GM12878 (cell line): ENCODE measurements at places on chromosomes 7 and 10. TPM values are rescaled to one million over a fixed set of nuclear protein-coding genes. Genes with fewer than 3 reads are reported as not detected.
A peak's percentile ranks its signal among the peaks of the same experiment; 100 is the strongest.

ZPBP gene
- total RNA-seq: not detected in 2 replicates

GRCh38 chr7:103123529-103123928 is 25.4 kb downstream of the NAPEPLD start:
- no peak overlapping the region for H3K27ac ChIP-seq
- H3K27me3 ChIP-seq: no peaks in the 10 kb centered on the region
- no peak for DNase-seq
- H3K36me3 ChIP-seq: peaks cover 17% of the 10 kb centered on the region; the same call in 1 of the 2 replicates
- H3K4me1 ChIP-seq: no peaks in the 10 kb centered on the region

DNA sequence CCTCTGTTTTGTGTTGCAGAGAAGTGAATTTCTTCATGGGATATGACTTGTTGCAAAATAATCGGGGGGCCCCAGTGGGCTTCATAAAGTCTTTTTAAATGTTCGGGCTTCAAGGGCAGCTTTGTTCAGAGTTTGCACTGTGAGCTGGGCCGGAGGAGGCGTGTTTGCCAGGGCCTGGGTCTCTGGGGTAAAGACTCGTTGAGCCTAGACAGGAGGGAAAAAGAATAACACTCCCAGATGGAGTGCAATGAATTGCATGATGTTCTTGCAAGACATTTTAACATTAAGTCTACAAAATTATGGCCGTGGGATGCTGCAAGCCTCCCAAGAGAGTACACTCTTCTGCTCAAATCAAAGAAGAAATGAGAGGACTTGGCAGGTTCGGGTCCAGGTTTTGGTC is 23.6 kb downstream of the BMPER start:
- no peaks in the 10 kb centered on the region for H3K4me1 ChIP-seq
- no peak overlapping the region for H3K27ac ChIP-seq
- no peak overlapping the region for H3K4me3 ChIP-seq
- peaks cover 2% of the 10 kb centered on the region for H3K27me3 ChIP-seq

DNA sequence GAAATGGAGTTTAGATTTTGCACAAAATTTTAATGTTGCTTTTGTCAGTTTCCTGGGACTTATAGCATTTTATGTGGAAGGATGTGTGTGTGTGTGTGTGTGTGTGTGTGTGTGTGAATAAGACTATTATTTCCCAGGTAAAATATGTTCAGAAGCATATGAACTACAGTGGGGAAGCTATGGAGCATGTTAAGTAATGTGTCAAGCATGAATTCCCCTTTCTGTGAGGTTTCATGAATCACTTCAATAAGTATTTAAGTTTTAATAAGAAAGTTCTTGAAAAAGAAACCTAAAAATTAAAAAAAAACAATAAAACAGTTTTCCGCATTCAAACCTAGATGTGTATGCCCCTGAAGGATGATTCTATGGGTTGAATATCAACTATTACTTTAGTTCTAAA is 693 bp downstream of the CREB5 start:
- DNase-seq: no peak
- H3K4me3 ChIP-seq: no peak overlapping the region

GRCh38 chr10:131771634-131772358 is 129.0 kb upstream of the PPP2R2D start:
- no peak for DNase-seq
- H3K4me3 ChIP-seq: no peak overlapping the region
- H3K36me3 ChIP-seq: no peaks in the 10 kb centered on the region
- H3K4me1 ChIP-seq: no peaks in the 10 kb centered on the region
- no peaks in the 10 kb centered on the region for H3K27me3 ChIP-seq
- H3K27ac ChIP-seq: no peak overlapping the region

DNA sequence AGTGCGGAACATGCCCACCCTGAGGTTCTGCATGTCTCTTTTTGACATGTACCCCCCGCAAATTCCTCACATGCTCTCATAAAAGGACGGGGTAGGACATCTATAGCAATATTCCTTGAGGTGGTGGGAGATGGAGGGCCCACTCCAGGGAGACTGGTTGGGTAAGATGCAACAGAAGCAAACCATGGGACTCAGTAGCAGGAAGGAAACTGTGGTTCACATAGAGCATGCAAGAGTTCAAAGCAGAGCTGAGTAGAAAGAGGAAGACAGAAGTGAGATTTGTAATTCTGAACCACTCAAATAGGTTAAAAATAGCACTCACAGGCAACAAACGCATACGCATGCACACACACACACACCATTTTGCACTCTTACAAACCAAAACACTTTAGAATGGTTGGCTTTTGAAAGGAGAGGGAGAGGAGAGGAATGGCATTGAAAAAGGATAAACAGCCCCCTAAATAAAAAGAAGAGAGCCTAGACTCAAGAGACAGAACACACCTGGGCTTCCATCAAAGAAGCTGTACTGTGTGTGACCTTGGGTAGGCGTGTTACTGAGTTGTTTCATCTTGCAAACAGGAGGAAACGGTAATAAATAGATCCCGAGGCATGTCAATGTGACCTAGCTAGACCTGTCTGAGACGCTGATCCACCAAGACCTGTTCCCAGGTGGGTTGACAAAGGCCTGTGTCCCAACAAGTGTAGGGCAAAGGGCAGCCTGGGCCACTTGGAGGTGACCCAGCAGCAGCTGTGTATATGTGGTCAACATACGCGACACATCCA is 77.6 kb upstream of the LRRC4 start:
- no peaks in the 10 kb centered on the region for H3K36me3 ChIP-seq
- peak; percentile 78 for DNase-seq
- peak overlapping the region; percentile 73 for H3K27ac ChIP-seq
- H3K4me3 ChIP-seq: peak overlapping the region; percentile 16; the same call in 1 of the 2 replicates

DNA sequence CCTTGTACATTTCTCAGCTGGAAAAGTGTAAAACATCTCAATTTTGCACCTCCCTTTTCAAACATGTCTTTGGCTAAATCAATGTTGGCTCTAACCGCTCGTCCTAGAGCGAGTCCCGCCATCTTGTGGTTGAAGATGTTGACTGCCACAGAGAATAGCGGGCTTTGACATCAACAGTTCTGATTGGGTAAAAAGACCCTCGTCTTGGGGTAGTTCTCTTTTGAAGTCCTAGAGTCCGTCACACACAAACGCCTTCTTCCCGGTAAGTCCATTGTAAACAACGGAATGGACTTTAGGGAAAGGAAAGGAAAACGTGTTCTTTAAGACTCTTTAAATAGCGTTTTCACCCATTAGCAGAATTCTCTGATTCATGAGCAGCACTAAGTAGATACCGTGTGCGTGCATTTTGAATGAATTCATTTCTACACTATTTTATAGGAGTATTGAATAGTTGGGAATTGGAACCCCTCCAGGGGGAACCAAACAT is 452 bp upstream of the RPP30 start:
- peaks cover 8% of the 10 kb centered on the region for H3K36me3 ChIP-seq
- H3K27ac ChIP-seq: no peak overlapping the region
- H3K4me3 ChIP-seq: peak overlapping the region; percentile 87
- no peaks in the 10 kb centered on the region; the same call in 1 of the 2 replicates for H3K27me3 ChIP-seq

RAMP3 gene
- total RNA-seq: not detected in 2 replicates

DNA sequence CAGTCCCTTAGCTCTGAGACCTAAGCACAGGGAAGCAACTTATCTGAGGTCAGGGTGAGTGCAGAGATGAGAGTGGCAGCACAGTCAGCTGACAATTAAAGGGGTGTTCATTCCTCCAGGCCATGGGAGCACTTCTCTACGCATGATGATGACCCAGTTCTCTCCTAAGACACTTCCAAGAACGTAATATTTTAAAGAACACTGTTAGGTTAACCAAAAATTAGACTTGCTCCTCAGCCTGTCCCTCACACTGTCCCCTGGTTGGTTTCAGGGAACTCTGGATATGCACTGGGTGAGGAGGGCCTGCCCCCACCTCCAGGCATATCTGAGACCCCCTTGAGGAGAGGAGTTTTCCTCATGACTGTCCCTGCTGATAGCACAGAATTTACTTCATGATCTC is 767.5 kb downstream of the GRID1 start:
- H3K4me1 ChIP-seq: no peaks in the 10 kb centered on the region
- H3K27ac ChIP-seq: no peak overlapping the region
- no peak for DNase-seq
- no peaks in the 10 kb centered on the region for H3K27me3 ChIP-seq
- H3K4me3 ChIP-seq: no peak overlapping the region
